ENCODE measurements at places on chromosomes 3 and 15.

GRCh38 chr3:194761384-194761783, 75.7 kb downstream of the FAM43A start:
- DNase-seq: no peak

DNA sequence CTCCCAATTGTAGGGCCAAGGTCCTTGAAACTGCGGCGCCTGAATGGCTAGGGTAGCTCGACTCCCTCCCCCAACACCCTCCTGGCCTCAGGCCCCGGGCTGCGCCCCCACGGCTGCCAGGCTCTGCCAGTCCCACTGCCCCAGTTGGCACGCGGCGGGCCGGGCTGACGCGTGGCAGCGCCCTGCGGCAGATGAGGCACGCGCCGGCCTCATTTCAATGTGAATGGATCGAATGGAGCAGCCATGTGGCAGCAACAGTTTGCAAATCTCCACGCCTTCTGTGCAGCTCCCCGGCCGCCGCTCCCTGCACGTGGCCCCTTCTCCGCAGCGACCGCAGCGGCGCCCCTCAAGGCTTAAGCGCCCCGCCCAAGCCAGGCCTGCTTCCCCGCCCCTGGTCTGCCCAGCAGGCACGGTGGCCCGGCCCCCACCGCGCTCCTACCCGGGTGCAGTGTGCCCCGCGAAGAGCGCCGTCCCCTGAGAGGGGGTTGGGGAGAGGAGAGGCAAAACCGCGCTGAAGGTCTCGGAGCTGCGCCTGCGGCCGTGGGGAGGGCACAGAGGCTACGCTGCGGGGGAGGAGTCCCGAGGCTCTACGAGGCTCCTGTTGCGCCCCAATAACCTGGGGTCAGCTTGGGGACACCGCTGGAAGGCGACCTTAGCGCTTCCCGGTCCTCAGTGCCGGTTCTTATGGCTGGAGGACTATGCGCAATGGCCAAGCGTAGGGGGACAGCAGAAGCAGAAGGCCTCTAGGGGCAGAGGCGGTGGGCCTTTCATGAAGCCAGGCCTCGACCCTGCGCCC, 3.1 kb upstream of the DLL4 start:
- DNase-seq: no peak

DNA sequence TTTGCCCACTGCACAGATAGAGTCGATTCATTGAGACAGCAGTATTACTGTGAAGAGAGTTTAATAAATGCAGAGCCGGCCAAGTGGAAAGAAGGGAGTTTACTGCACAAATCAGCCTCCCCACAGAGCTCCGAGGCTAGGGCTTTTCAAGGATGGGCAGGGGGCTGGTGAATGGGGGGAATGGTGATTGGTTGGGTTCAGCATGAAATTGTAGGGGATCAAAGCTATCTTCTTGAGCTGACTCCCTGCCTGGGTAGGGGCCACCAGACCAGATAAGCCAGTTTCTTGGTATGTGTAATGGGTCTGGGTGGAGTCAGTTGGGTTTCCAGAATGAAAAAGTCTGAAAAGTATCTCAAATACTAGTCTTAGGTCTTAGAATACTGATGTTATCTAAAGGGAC, 66.6 kb downstream of the SYNPR start:
- DNase-seq: no peak

- DNase-seq: peak; percentile 57
Measured at GRCh38 chr15:40097968-40098476, 10.7 kb downstream of the BMF start.

GRCh38 chr15:89161666-89162065, 59.7 kb downstream of the RLBP1 start:
- no peak for DNase-seq

- peak; percentile 81 for DNase-seq
Measured at GRCh38 chr15:77420610-77421369, at the start of gene HMG20A. TSS of gene HMG20A (plus strand) at chr15:77420888. CDS start at chr15:77458408, 37,520 bp downstream.

DNA sequence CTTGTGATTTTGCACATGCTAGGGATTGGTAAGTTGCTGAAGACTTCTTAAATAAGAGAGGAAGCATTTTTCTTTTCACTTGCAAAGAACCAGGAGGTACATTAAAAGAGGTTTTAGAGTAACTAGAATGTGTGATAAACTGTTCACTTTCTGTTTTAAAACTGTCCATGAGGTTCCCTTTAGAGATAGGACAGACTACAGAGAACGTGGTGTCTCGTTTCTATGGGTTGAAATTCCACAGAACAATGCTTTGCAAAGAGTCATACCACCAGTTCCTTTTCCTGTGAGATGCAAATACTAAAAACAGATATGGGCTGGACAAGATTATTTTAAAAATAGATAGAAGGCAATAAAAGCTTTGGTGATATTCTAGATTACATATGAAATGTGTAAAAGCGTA, 372.8 kb downstream of the TIGIT start:
- DNase-seq: no peak

- no peak for DNase-seq
Measured at GRCh38 chr3:170477395-170477794, 58.7 kb downstream of the CLDN11 start.

GRCh38 chr3:156368189-156368588, 186.7 kb downstream of the SSR3 start:
- no peak for DNase-seq

- DNase-seq: no peak
Measured at GRCh38 chr3:129360171-129360611, 68.2 kb downstream of the EFCAB12 start.

DNA sequence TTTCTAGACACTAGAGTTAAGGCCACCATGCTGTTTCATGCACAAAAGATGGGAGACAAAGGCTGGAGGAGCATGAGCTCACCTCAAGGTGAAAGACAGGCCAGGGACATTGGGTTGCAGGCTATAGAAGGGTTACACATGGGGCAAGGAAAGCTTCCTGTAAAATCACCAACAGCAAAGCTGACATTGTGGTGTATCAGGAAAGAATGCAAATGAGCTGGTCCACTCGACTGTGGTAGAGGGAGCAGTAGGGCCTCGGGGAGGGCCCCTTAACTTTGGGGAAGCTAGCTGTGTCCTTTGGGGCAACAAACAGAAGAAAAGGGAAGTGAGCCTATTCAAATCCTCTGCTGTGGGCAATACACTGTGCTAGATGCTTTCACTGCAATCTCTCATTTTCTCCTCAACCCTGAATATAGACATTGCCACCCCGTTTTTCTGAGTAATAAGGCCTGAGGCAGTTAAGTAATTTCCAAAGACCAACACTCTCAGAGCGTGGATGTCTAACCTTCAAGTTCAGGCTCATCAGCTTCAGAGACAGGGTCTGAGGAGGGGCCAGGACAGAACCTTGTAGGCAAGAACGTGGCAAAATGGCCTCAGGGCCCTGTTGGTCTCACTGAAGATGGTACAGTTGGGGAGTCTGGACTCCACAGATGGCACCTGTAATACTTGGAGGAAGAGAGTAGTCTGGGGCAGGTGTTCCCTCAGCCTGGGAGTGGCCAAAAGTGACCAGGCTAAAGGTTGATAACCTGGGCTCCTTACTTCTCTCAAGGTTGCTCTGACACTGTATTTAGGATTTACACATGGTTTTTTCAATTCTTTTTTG, 24.1 kb downstream of the CX3CR1 start:
- peak; percentile 90 for DNase-seq

- DNase-seq: no peak
Measured at GRCh38 chr15:70103880-70104626, 6.3 kb upstream of the TLE3 start.

DNA sequence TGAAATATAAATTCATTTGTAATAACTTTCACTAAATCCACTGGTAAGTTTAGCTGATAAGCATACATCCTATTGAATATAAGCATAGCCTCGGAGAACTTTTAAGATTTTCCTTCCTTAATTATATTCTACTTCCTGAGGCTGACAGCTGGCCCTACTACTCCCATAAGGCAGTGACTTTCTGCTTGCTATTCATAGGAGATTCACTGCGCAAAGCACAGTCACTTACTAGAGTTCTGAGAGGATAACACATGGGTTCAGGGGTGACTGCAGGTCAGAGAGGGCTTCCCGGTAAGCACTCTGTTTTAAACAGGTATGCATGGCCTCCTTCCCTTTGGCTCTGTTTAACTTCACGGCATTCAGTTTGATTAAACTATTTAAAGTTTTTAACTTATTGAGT, 75.8 kb downstream of the FAIM start:
- no peak for DNase-seq

- no peak for DNase-seq
Measured at GRCh38 chr15:77021088-77021481, 26.2 kb downstream of the PSTPIP1 start.

GRCh38 chr3:138724443-138724842, 110.3 kb downstream of the PIK3CB start:
- DNase-seq: no peak

- DNase-seq: no peak
Measured at GRCh38 chr15:73425510-73425909, 17.5 kb upstream of the REC114 start.

GRCh38 chr3:126369490-126369889, 12.3 kb upstream of the KLF15 start:
- no peak for DNase-seq

GRCh38 chr3:122000936-122001605, 21.0 kb downstream of the ILDR1 start:
- DNase-seq: no peak

- no peak for DNase-seq
Measured at GRCh38 chr15:91694131-91694830, 159.2 kb upstream of the SLCO3A1 start.

DNA sequence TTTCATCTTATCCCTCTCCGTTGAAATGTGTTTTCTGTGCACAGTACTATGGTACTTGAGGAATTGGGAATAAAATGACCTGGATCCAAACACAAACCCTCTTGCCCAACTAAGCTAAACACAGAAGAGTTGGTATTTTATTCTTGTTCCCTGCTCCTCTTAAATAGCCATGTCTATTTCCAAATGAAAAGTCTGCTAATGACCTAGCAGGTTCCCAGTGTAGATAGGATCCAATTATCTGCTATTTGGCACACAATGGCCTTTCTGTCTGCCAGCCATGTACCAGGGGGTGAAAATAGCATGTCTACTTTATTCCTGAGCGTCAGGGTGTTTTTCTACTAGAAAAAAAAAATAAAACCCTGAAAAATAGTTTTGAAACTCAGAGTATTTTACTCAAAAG, 657.0 kb upstream of the NAALADL2 start:
- DNase-seq: no peak

GRCh38 chr3:17820275-17820674, 77.8 kb upstream of the TBC1D5 start:
- no peak for DNase-seq
